SW 1271 (cell line): ENCODE measurements at places on chromosomes 11 and 22.

GRCh38 chr11:92589512-92589911 is 364.9 kb downstream of the FAT3 start:
- no peak for DNase-seq

GRCh38 chr11:65973439-65974110 is 12.0 kb downstream of the SART1 start:
- DNase-seq, result no peak

GRCh38 chr22:50620593-50621355 is 7.2 kb downstream of the ARSA start:
- no peak for DNase-seq

- DNase-seq, result no peak
These were observed 72.7 kb downstream of the AMBRA1 start for GRCh38 chr11:46520971-46521745.

- DNase-seq, result no peak
These were observed 2.1 kb upstream of the CARNS1 start for GRCh38 chr11:67413266-67413849.

DNA sequence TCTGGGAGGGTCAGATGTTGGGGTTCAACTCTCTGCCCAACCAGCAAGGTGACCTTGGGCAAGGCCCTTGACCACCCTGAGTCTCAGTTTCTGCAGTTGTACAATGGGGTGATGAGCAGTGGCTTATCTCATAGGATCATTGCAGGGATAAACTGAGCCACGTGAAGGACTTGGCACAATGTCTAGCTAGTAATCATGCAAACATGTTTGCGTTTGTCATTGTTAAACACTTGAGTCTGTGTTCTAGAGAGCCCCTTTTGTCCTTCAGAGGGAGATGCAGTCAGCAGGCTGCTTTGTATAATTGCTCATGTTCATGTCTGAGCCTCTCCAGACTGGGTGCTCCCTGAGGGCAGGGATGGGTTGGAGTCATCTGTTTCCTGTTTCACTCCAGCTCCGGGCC is 15.8 kb downstream of the CD82 start:
- no peak for DNase-seq

- no peak for DNase-seq
These were observed at the start of gene SPON1 for GRCh38 chr11:13962562-13963168. Gene SPON1, plus strand, starts transcription at chr11:13962723. Its CDS starts 182 bp downstream, at chr11:13962905.
